ENCODE measurements at places on chromosomes 7 and 10.

- DNase-seq, result no peak
These were observed 23.7 kb downstream of the HKDC1 start for GRCh38 chr10:69243817-69244216.

GRCh38 chr7:114255404-114255841 lies 159.2 kb upstream of the FOXP2 start:
- no peak for DNase-seq

DNA sequence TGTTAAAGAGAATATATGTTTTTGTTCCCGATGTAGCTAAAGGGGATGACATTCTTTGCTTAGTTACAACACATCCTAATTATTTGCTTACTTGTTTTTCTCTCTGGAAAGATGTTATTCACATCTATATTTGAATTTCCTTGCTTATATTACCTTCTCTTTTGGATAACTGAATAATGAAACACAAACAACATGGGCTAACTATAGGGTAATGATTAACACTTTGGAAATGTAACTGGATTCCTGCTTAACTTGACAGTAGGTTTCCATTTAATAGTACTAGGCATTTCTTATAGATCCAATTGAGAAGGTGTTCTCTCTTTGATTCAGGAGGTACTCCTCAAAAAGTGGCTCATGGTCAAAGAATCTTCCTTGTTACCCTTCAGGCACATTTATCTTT lies 141.1 kb downstream of the CCSER2 start:
- DNase-seq, result no peak

- no peak for DNase-seq
These were observed 95.9 kb downstream of the CUBN start for GRCh38 chr10:17033529-17034260.

DNA sequence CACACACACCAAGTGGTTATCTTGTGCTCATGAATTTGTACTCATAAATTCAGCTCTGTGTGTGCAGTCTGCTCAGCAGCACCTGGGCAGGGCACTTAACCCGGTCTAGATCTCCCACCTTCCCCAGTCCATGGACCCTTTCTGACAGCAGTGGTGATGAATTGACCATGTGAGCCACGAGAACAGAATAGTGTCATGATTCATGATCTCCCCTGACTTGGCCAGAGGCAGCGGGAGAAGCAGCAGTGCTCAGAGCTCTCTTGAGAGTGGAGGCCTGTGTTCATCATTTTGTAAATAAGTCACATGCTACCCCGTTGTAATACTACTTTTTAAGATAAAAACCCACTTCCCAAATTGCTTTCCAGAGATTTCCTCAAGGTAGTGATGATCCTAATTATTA lies 74.2 kb downstream of the GALNT17 start:
- DNase-seq, result no peak

DNA sequence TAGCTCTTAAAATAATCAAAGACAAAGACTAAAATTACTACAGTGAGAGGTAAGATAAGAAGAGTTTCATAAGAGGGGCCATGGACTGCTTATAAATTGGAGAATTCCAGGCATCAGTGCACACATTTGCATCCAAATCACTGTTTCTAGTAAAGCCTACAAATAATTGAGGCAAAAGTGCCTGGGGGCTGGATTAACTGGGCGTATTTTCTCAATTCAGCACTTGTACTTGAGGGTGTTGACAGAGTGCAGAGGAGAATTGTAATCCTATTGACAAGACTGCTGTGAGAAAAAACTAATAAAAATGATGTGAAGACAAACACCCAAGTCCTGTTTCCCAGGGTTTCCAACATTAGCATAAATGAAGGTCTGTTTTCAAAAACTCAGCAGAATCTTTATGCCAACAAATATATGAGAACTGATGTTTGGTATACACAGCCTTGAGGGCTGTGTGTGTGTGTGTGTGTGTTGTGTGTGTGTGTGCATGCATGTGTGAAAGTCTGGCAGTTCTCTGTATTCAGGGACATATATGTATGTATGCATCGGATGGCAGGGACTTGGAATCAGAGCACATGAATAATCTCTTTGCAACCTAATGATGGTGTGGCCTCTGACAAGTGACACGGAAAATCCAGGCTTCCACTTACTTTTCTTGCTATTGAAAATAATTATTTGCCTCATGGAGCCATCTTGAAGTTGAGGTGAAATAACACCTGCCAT lies 182.1 kb upstream of the CDC14C start:
- DNase-seq, result no peak

- no peak for DNase-seq
These were observed 65.2 kb downstream of the COL13A1 start for GRCh38 chr10:69866688-69867461.

- DNase-seq, result no peak
These were observed 61.0 kb downstream of the CAMK2B start for GRCh38 chr7:44264221-44264931.

DNA sequence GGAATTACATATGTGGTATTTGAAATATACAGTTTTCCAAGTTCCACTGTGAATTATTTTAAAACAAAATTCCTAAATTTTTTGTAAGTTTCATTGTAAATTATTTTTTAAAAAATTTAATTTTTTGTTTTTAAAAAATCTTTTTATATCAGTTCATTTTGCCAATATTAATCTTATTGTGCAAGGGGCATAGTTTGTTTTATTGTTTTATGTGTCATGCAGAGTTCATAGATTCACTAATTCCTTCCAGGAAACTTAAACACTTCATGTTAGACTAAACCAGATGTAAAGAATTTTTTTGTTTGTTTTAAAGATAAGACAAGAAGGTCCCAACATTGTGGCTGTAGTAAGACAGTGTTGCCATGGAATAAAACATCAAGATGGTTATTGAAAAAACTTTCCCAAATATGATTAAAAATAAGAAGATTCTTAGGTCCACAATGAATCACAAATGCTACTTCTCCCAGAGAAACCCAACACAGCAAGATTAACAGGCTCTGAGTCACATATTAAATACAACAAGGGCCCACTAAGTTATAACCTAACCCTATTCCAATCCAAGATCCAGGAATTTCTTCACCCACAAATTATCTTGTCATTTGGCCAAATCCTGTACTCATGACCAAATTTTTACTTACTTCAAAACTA lies 464.7 kb upstream of the IGFBP3 start:
- DNase-seq, result no peak

GRCh38 chr7:43278088-43278644 lies 165.7 kb downstream of the HECW1 start:
- DNase-seq, result no peak

- no peak for DNase-seq
These were observed 9.3 kb upstream of the GTPBP4 start for GRCh38 chr10:978826-979421.

- no peak for DNase-seq
These were observed 28.9 kb downstream of the FZD1 start for GRCh38 chr7:91293136-91293535.

DNA sequence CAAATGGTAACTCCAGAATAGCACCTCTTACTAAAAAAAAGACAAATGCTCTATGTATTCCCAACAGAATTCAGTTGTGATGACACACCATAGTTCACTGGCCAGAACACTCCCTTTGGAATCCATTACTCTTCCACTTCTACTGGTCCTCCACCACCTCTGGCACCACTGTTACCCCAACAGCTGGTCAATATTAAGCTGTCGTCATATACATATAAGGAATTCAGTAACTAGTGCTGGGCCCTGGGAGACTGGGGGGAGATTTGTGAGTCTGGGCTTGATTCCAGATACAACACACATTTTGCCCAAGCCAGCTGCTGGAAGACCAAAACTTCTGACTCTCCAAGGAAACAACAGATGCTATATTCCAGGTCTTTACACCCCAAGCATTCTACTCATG lies 26.0 kb upstream of the ITGA8 start:
- DNase-seq, result no peak

DNA sequence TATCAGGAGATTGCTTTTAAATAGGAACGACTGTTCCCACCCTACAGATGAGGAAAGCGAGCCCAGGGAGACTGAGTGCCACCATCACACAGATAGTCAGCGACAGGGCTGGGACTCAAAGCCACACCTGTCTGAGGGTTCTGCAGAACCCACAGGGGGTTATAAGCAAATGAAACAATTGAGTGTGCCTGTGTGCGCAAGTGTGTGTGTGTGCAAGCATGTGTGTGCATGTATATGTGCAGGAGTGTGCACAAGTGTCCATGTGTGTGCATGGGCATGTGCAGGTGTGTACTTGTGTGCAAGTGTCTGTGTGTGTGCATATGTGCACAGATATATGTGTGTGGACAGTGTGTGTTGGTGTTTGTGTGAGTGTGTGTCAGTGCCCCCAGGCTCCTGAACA lies 280.2 kb downstream of the GRID1 start:
- no peak for DNase-seq

DNA sequence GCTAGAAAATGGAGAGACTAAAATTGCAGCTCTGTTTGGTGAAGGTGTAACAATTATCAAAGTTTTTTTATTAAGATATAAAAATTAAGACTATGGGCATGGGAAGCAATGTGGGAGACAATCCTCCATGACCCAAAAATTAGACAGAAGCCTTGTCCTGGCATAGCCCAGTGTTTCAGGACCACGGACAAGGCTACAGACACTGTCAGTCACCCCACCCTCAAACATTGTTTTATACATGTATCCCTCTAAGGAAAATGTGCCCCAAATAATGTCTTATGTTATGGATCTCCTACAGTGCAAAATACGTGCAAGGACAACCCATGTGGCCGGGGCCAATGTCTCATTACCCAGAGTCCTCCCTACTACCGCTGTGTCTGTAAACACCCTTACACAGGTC lies 24.0 kb downstream of the HABP2 start:
- DNase-seq, result no peak

DNA sequence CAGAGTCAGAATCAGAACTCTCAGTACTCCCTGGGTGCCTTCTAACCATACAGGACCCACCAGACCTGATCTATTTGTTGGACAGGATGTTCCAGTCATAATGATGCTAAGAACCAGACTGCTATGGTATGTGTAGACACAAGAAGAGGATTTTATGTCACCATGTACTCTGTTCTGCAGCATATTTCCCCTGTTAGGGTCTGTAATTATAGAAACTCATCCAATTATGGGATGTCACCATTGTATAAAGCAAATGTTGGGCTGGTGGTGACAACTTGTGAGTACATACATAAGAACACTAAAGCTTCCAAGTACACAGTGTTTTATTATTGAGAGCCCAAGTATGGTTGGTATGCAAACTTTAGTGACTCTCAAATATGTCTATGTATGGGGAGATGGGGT lies 67.1 kb upstream of the AGBL3 start:
- DNase-seq, result no peak

DNA sequence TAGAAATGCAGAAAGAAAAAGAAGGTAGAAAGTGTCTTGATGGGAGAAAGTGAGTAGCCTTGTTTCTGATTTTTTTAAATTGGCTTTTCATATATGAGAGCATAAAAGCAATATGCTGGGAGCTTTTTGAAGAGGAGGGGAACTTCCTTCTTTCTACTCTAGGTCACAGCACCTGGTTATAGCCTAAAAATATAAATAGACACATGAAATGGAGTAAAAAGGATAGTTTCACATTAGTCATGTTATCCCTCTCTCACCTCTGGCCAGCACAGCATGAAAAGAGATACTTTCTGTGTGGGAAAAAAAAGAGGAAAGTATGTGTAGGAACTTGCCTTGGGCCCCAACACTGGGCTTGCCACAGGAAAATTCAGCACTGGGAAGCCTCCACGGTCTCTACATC lies 292.2 kb upstream of the ZWINT start:
- no peak for DNase-seq

DNA sequence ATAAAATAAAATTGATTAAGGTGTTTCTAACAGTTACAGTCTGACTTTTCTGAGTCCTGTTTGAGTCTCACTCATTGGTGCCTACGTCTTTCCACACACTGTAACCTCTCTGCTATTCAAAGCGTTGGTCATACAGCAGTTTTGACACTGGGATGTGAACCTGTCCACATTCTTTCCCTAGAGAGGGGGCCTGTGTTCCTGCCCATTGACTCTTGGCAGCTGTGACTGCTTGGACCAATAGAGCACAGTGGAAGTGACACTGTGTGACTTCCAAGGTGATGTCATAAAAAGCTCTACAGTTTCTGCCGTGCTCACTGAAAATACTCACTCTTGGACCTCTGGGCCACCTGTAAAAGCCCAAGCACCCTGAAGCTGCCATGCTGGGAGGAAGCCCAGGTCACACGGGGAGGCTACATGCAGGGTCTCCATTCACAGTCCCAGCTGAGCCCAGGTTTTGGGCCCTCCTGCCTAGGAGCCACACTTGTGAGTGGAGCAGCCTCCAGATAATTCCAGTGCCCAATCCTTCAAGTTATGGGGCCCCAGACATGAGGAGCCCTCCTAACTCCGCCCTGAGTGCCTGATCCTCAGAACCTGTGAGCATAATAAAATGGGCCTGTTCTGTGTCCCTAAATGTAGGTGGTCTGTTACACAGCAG lies 704 bp upstream of the ANTXRL start:
- no peak for DNase-seq

GRCh38 chr7:116443101-116443523 lies 56.4 kb upstream of the CAV2 start:
- no peak for DNase-seq

DNA sequence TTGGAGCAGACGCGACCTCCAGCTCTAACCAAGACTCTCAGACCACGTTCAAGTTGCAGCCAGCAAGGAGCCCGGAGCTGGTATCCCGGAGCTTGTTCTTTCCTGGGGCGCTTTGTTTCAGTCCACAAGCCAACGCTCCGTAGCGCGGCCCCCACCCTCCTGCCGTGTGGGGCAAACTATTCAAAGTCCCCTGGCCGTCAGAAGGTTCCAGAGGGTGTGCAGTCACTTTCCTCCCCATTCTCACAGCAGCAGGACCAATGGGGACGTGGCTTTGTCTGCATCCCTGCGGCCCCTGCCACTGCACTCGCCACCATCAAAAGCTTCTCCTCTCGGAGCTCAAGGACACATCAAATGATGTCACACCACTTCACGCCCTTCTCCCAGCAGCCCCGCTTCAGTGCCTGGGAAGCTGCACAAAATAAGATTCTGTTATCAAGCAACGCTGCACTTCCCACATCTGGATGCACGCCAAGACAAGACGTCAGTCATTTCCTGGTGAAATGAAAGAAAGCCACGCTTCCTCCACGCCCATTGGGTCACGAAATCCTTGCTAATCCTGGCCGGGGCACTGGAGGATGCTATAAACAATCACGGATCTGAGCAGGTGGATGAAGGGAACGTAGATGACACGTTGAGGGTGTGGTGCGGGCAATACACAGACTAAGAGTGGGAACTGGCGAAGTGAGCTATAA lies 348.2 kb downstream of the PTPRN2 start:
- DNase-seq, result no peak

- no peak for DNase-seq
These were observed 357.1 kb downstream of the TCERG1L start for GRCh38 chr10:130954326-130954905.
